Activated effector memory CD4-positive, alpha-beta T cell treated with Interleukin-2 at 50 U/mL for 16 hours (primary cell): ENCODE measurements at places on chromosomes 5 and 9.
A peak's percentile ranks its signal among the peaks of the same experiment; 100 is the strongest.

GRCh38 chr5:73448463-73449136 lies at the start of gene FOXD1:
TSS of gene FOXD1 (minus strand) at chr5:73448777. CDS start at chr5:73448362, 415 bp downstream.
- peak; percentile 12 for DNase-seq

GRCh38 chr5:121377461-121377860 lies 474.2 kb upstream of the FTMT start:
- DNase-seq, result no peak

DNA sequence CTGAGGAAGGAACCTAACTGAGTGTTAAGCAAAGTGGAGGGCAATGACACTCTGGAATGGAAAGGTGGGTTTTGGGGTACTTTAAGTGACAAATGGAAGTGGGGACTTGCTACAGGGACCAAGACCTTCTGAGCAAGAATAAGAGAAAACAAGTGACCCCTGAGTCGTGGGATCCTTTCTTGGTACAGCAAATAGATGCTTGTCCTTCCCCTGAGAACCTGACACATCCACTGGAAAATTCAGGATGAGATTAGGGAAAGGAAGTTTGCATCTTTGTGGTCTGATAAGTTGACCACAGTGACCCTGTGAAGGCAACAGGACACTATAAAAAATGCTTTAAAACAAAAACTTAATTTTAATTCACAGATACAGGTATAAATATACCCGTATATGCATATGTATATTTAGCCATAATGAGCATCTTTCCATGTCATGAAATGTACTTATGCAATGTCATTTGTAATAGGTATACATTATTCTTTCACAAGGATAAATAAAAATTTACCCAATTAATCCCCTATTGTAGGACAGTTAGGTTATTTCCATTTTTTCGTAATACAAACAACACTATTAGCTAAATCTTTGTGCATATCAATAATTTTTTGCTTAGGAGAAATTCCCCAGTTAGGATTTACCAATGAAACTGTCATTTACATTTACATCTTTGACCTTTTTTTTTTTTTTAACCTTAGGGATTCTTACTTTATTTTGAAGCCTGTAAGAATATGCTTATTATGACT lies 2.0 kb upstream of the IRF1 start:
- DNase-seq, result no peak

GRCh38 chr5:173789031-173789920 lies 98.9 kb upstream of the CPEB4 start:
- no peak for DNase-seq

- no peak for DNase-seq
These were observed 113.1 kb upstream of the TBC1D2 start for GRCh38 chr9:98368366-98369065.

GRCh38 chr9:116323012-116323411 lies 169.4 kb downstream of the PAPPA start:
- no peak for DNase-seq

GRCh38 chr5:10691826-10692785 lies 68.9 kb downstream of the DAP start:
- no peak for DNase-seq
